ENCODE measurements at places on chromosomes 12 and 14. TPM values are rescaled to one million over a fixed set of nuclear protein-coding genes. Genes with fewer than 3 reads are reported as not detected.

HVCN1 gene
- total RNA-seq: 2.6 TPM

DNA sequence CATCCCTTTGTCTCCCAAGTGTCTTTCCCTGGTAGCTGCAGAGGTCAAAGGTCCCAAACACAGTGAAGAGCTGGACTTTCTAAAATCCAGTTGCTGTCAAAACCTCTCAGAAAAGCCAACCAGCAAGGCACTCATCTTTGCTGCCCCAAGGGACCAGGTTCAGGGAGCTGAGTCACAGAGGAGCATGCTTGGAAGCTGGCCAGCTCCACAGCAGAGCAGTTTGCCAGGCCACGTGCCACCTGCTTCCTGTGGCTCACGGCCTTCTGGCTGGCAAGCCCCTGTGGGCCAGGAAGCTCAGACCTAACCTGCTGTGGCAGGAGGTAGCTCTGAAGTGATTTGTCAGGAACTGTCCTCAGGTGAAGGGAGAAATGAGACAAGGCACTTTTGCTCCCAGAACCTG lies 3.6 kb downstream of the ISCU start:
- H3K4me1 ChIP-seq: peaks cover 23% of the 10 kb centered on the region
- H3K27me3 ChIP-seq: no peaks in the 10 kb centered on the region
- no peaks in the 10 kb centered on the region for H3K36me3 ChIP-seq

GRCh38 chr12:113823016-113823415 lies 143.1 kb downstream of the RBM19 start:
- no peaks in the 10 kb centered on the region for H3K36me3 ChIP-seq
- H3K4me3 ChIP-seq: no peak overlapping the region
- DNase-seq: no peak
- no peaks in the 10 kb centered on the region for H3K4me1 ChIP-seq
- no peaks in the 10 kb centered on the region for H3K27me3 ChIP-seq
- H3K27ac ChIP-seq: no peak overlapping the region

DNA sequence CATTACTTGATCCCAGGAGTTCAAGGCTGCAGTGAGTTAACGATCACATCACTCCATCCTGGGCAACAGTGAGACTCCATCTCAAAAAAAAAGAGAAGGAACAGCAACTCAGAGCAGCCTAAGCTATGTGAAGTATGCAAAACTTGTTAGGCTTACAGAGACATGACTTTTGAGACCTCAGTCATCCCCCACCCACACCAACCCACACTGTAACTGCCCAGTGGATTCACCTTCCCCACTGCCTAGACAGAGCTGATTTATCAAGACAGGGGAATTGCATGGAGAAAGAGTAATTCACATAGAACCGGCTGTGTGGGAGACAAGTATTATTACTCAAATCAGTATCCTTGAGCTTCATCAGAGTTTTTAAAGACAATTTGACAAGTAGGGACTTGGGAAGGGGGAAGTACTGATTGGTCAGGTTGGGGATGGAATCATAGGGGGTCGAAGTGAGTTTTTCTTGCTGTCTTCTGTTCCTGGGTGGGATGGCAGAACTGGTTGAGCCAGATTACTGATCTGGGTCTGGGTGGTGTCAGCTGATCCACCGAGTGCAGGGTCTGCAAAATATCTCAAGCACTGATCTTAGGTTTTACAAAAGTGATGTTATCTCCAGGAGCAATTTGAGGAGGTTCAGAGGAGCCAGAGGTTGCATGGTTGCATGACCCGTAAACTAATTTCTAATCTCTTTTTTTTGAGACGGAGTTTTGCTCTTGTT lies 6.2 kb upstream of the WDR89 start:
- no peaks in the 10 kb centered on the region for H3K4me1 ChIP-seq
- no peak overlapping the region for H3K4me3 ChIP-seq
- H3K27ac ChIP-seq: no peak overlapping the region
- DNase-seq: no peak
- H3K27me3 ChIP-seq: no peaks in the 10 kb centered on the region
- no peaks in the 10 kb centered on the region for H3K36me3 ChIP-seq

- H3K27me3 ChIP-seq: no peaks in the 10 kb centered on the region
- DNase-seq: no peak
- H3K4me3 ChIP-seq: no peak overlapping the region
Observed at GRCh38 chr12:124592050-124592449, 24.6 kb upstream of the NCOR2 start.

DNA sequence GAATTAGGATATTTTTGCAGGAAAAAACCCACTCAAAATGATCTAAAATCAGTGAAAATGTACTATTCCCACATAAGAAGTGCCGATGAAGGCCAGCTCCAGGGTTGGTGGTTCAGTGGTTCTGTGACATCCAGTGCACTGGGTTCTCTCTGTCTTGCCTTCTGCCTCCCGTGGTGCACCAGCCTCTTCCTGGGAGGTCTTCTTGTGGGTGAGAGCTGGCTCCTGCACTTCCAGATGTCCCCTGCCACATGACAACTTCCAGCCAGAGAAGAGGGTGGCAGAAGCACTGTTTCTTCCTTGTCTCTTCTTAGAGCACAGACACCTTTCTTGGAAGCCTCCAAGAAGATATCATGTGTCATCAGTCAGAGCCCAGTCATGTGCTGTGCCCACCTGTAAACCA lies 170.9 kb downstream of the PELI2 start:
- no peaks in the 10 kb centered on the region for H3K27me3 ChIP-seq
- no peaks in the 10 kb centered on the region for H3K36me3 ChIP-seq
- H3K4me3 ChIP-seq: no peak overlapping the region
- no peaks in the 10 kb centered on the region for H3K4me1 ChIP-seq

GRCh38 chr14:75320196-75320595 lies 41.6 kb downstream of the FOS start:
- no peaks in the 10 kb centered on the region for H3K36me3 ChIP-seq
- H3K4me1 ChIP-seq: no peaks in the 10 kb centered on the region
- H3K27ac ChIP-seq: no peak overlapping the region
- no peak for DNase-seq

Data from Peyer's patch (tissue), 4 donors.